ENCODE measurements at places on chromosomes 7 and 10.

- no peak for DNase-seq
Measured at GRCh38 chr10:34151931-34152330, 663.2 kb downstream of the PARD3 start.

GRCh38 chr7:155268921-155269650 is 28.6 kb upstream of the INSIG1 start:
- no peak for DNase-seq

DNA sequence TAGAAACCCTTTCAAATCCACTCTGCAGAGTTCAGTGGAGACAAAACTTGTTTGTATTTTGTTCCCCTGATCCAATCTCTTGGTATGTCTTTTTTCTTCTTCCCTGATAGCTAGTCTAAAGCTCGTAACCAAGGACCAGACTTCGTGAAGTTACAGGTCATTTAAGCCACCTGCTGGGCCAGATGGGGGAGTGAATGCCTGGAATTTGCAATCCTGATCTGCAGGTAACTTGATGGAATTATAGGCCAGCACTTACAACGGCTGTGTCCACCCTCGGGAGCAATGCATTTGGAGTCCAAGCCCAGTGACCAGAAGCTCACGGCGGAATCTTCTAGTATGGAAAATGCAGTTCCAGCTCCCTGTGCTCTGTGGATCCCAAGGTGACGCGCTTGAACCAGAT is 566.9 kb downstream of the TCERG1L start:
- no peak for DNase-seq

- DNase-seq, result peak; percentile 23
Measured at GRCh38 chr7:7641129-7641663, 644 bp downstream of the UMAD1 start.

GRCh38 chr10:115044891-115045290 is 48.3 kb upstream of the ATRNL1 start:
- DNase-seq, result no peak
